Cardiac septum (tissue), 1 donor: ENCODE measurements at places on chromosomes 2 and 18. TPM values are rescaled to one million over a fixed set of nuclear protein-coding genes. Genes with fewer than 3 reads are reported as not detected.

GRCh38 chr2:235008584-235009044, 56.8 kb downstream of the SH3BP4 start:
- DNase-seq = no peak

Gene RALBP1
- 51.0 TPM for total RNA-seq

DNA sequence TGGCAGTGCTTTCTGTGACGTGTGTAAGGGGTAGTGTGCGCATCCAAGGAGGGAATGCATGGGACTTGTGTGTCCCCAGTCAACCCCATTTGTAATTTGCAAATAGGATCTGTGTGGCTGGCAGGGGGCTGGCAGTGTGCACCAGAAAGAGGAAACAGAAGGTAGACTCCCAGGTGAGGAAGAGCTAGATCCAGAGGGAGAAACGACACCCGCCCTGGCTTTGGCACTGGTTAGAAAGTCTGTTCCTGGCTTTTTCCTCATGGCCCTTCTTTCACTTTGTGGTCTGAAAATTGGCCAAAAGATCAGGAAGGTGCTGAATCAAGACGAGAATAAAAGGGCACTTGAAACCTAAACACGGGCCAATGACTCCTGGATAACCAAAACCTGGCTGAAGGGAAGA, 33.3 kb downstream of the PRKCE start:
- no peak for DNase-seq

DNA sequence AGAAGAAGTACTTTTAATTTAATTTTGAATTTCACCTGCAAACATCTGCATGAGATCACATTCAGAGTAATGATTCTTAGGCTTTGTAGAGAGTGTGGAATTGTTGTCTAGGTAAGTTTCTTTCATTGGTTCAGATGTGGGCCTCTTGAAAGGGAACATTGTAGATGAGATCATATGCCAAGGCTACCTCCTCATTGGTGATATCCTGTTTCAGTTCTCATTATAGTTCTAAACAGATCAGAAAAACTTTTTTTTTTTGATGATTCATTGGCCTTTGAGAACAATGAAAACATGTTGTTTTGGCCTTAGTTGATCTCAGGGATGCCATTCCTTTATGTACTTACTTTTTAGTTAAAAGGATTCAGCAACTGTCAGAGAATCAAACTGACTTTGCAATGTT, 44.5 kb downstream of the EML6 start:
- DNase-seq = no peak

- DNase-seq = no peak
Observed at GRCh38 chr18:70522183-70522680, 233.4 kb downstream of the SOCS6 start.

GRCh38 chr2:70919672-70920366, 15.9 kb upstream of the ATP6V1B1 start:
- DNase-seq = peak; percentile 84

DNA sequence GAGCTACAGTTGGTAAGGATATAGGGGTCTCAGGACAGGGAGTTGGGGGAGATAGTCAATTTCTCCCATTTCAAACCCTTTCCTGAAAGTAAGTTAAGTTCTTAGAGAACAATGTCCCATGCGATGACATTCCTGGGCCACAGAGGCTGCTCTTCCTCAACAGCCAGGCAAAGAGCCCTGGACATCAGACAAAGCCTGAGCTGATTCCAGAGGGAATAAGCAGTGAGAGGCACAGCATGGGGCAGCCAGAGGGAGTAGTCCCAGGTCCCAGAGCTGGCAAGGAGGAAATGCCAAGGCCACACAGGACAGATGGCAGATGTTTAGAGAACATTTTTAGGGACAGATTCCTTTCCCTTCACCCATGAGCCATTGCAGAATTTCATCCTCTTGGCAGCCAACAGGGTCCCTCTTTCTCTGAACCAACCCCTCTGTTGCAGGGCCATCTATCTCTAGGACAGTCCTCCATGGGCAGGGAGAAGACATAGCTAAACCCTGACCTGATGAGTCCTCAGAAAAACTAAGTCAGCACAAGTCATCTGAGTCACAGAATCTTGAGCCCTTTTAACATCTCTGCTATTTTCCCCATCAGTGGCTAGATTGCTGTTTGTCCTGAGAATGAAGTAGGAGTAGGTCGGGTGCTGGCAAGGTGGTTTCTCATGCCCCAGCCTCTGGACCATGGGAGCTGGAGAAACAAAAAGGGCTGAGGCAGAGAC, 81.6 kb upstream of the STPG4 start:
- no peak for DNase-seq
